ENCODE measurements at places on chromosomes 16 and 17.

DNA sequence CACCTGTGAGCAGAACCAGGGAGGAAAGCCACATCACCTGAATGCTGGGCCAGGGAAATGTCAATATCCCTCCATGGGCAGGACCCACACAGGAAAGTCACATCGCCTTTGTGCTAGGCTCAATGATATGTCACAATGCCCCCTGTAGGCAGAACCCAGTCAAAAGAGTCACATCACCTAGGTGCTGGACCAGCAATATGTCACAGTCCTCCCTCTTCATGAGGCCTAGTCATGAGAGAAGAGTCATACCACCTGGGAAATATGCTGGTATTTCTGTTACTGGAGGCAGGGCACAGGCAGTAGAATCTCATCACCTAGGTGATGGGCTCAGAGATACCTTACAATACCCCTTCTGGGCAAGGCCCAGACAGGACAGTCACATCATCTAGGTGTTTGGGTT, 1843.4 kb downstream of the TP53TG3F start:
- DNase-seq: no peak

- no peak for DNase-seq
Measured at GRCh38 chr16:56774016-56774680, 44.2 kb downstream of the NUP93 start.

GRCh38 chr16:7571366-7571765, 238.7 kb downstream of the RBFOX1 start:
- no peak for DNase-seq

- no peak for DNase-seq
Measured at GRCh38 chr16:84270531-84270930, 24.1 kb upstream of the WFDC1 start.

DNA sequence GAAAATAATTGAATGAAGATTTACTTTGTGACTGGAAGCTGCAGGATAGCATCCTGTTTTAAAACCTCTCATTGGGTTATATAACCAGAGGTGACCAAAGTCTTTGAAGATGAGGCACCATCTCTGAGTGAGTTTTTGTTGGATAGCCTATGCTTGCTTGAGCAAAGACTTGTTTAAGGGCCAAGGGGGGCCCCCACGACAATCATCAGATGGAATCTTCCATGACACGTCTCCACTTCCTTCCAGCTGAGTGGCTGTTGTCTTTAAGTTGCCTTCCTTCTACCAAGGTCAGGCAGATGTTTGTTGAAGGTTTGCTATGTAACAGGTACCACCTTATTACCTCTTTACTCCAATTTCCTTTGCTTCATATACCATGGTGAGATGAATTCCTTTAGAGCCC, 188.8 kb downstream of the PRKCA start:
- no peak for DNase-seq

GRCh38 chr16:77376358-77376757, 58.5 kb downstream of the ADAMTS18 start:
- no peak for DNase-seq

All from stimulated activated naive CD4-positive, alpha-beta T cell treated with Interleukin-2 at 50 U/mL for 16 hours (primary cell).